ENCODE measurements at places on chromosomes 1 and 21.

DNA sequence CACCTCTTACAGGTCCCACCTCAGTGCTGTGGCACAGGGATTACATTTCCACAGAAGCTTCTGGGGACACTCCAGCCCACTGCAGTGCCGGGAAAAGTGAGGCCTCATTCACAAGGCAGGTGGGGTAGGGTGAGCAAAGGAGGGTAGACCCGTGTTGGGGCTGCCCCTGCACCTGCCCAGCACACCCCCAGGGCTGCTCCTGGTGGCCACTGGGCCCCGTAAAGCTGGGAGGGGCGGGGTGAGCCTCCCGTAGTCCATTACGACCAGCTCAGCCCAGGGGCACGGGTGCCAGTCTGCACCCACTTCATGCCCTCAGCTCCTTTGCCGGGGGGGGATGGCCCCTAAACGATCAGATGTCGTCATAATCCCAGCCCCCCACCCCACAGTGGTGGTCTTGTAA is 39.5 kb downstream of the AJAP1 start:
- no peak for DNase-seq

- no peak for DNase-seq
Measured at GRCh38 chr1:113937146-113937545, 8.0 kb downstream of the HIPK1 start.

DNA sequence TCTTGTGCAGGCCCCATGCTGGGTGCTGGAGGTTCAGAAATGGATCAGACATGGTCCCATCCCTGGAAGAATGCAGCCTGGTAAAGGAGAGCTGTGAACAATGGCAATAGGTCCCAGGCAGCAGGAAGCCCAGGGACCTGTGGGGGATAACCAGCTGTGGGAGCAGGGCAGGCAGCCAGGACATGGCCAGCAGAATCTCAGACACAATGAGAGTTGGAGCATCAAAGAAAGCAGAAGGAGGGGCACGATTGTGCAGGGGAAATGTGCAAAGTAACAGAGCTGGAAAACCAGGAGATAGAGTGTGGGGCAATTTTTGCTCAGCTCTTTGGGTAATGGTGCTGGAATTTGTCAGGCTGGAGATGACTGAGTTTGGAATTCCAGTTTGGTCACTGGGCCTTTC is 44.3 kb downstream of the C8B start:
- DNase-seq: no peak

- DNase-seq: peak; percentile 42
Measured at GRCh38 chr1:110634455-110635311, 28.5 kb upstream of the KCNA2 start.

DNA sequence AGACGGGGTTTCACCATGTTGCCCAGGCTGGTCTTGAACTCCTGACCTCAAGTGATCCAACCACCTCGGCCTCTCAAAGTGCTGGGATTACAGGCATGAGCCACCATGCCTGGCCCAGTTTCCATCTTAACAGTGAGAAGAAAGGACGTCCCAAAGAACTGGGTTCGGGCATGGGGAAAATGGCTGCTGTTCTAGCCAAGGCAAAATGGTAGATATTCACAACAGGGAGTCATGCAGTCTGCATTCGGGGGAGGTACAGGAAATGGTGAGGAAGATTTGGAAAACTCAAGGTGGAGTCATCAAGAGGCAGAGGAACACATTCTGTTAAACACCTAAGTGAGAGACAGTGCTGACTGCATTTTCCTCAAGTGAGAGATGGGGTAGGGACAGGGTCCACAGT is 4.1 kb upstream of the ATP2B4 start:
- no peak for DNase-seq

- DNase-seq: no peak
Measured at GRCh38 chr1:155940482-155940992, 901 bp upstream of the RXFP4 start.
